ENCODE measurements at places on chromosomes 12 and 14. TPM values are rescaled to one million over a fixed set of nuclear protein-coding genes. Genes with fewer than 3 reads are reported as not detected.

PAPLN gene
- 0.22 TPM for total RNA-seq

OR6C6 gene
- not detected for total RNA-seq

DNA sequence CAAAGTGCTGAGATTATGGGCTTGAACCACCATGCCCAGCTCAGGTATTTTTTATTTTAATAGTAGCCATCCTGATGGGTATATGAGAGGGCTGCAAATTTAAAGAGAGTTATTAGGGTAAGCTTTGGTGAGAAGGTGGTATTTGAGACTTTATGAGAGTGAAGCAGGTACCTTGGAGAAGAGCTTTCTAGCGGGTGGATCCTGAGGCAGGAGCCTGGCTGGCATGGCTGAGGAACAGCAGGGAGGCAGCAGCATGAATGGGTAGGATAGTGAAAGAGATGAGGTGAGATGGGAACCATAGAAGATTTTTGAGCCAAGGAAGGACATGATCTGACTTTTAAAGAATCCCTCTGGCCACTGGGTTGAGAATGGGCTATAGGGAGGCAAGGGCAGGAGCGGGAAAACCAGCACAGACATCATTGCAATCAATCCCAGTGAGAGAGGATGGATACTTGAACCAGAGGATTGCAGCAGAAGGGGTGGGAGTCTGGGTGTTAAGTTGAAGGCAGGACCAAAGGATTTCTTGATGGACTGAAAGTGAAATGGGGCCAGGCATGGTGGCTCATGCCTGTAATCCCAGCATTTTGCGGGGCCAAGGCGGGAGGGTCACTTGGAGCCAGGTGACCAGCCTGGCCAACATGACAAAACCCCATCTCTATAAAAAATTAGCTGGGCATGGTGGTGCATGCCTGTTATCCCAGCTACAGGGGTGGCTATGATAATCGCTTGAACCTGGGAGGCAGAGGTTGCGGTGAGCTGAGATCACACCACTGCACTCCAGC, 5.7 kb downstream of the SVOP start:
- no peak for DNase-seq

DNA sequence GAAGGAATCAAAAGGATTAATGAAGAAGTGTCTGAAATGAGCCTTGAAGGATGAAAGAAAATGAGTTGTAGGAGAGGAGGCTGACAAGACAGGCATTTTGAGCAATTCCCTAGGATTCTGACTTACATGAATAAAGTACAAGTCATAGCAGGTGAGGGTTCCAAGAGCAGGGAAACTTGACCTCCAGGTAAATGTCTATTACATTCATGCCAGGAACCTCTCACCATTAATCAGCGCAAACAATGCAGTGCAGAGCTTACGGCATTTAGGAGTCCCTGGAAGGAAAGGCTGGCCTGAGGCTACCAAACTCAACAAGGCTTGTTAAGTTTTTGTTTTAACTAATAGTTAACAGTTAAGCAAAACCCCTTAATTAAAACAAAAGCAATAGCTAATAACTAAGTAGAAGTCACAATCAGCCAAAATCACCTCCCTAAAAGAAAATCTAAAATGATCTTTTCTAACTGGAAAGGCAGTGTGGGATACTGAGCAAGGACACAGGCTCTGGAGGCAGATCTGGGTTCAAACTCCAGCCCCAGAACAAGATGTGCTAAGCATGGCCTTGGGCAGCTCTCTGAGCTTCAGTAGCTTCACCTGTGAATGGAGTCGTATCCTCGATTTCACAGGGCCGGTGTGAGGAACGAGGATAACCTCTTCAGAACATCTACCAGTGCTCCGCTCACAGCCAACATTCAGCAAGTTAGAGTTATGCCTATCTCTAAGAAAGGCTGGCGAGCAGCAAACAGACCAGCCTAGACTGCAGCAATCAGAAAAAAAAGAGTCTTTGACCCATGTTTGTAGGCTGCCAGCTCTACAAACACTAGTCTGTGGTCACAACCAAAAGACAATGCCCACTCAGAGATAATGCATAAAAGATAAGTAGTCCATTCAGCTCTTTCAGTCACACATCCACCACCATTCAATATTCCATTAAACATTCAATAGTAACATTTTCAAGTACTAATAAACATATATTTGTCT, 16.9 kb downstream of the PPTC7 start:
- DNase-seq, result no peak
